ACHN (cell line): ENCODE measurements at places on chromosomes 4 and X.
A peak's percentile ranks its signal among the peaks of the same experiment; 100 is the strongest.

DNA sequence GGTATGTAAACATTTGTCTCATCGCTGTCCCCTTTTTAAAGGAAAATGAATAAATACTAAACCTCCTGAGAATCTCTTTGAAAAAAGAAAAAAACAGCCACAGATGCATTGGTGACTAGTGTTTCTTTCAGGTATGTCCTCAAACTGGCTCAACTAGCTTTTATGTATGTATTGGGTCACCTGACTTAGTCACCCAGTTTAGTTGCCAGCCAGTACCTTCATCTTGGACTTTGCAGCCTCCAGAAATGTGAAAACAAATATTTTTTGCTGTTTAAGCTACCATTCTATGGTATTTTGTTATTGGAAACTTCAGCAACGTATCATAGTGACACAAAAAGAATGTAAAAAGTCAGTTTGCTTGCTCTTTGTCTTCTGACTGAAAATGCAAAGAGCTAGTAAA lies 1263.5 kb downstream of the FAM133A start:
- DNase-seq = no peak

DNA sequence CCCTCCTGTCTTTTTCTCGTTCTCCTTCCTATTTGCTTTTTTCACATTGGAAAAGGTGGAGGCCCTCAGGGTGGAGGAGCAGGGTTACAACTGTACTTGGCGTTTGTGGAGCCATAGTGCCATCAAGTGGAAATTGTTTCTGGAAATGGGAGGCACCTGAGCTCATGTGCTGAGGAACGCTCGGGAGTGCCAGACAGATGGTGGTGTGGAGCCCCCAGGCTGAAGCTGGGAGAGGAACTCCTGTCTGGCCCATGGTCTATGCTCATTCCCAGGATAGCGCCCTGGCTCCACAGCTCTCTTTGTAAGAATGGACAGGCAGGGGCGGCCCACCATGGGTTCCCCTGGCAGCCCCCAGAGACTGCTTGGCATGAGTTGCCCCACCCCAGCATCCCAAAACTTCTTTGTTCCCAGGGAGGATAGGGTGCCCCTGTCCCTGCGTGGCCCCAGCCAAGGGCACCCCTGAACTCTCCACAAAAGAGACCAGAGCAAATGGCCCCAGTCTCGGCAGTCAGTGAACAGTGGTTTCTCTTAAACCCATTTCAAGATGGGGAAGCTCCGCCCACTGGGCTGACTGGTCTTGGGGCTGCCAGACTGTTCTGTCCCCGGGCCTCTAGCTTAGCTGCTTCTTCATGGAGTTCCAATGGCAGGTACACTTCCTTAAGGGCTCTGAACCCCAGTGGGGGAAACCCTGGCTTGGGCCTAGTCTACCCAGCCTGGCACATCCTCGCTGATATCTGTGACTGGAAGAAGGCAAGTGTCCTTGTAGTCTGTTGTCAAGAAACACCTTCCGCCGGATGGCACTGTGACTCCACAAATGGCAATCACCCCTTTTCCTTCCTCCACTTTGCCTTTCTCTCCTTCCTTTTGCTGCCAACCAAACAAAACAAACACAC lies 70.1 kb downstream of the NBDY start:
- DNase-seq = no peak

DNA sequence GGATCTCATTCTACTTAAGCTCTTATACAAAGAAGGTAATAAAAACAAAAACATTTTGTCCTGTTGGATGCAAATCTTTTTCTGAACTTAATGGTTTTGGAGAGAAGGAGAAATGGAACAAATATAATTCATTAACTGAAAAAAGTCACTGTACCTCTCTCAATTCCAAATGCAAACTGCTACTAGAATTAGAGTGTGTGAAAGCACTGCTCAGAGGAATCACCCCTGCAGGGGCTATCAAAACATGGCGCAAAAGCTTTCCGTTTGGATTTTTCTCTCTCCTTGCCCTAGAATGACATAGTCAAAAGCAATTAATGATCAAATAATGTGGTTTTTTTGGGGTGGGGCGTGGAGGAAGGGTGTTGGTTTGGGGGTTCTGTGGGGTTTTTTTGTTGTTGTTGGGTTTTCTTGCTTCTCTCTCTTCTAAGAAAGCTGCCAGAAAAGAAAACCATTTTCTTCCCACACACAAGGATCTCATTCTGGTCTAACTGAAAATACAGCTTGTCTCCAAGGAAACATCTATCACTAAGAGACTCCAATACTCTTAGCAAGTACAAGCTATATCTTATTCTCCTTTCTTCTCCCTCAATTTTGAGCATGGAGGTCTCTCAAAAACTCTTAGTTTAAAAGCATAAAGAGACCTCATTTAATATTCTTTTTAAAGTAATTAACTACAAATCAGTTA lies 41.6 kb downstream of the USP46 start:
- DNase-seq = no peak

DNA sequence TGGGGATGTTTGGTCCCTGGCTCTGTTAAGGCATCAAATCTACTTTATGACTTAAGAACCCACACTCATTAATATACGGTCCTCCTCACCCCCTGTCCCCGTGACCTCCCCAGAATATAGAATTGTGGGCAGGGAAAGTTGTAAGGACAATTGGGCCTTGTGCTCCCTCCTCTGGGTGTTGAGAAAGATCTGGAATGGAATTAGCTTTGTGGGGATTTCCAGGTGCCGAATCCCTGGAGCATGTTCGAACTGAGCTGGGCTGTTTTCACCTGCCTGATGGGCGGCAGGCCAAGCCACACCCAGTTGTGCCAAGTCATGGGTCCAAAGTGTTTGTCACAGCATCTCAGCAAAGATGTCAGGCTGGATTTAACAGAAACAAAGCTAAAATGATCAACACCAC lies 349.3 kb upstream of the KLF3 start:
- DNase-seq = no peak

- no peak for DNase-seq
Observed at GRCh38 chrX:153621949-153622598, 23.1 kb upstream of the CCNQ start.

- no peak for DNase-seq
Observed at GRCh38 chrX:26562156-26562555, 346.2 kb downstream of the MAGEB5 start.

GRCh38 chr4:183080372-183081115 lies 18.5 kb upstream of the WWC2 start:
- DNase-seq = no peak

DNA sequence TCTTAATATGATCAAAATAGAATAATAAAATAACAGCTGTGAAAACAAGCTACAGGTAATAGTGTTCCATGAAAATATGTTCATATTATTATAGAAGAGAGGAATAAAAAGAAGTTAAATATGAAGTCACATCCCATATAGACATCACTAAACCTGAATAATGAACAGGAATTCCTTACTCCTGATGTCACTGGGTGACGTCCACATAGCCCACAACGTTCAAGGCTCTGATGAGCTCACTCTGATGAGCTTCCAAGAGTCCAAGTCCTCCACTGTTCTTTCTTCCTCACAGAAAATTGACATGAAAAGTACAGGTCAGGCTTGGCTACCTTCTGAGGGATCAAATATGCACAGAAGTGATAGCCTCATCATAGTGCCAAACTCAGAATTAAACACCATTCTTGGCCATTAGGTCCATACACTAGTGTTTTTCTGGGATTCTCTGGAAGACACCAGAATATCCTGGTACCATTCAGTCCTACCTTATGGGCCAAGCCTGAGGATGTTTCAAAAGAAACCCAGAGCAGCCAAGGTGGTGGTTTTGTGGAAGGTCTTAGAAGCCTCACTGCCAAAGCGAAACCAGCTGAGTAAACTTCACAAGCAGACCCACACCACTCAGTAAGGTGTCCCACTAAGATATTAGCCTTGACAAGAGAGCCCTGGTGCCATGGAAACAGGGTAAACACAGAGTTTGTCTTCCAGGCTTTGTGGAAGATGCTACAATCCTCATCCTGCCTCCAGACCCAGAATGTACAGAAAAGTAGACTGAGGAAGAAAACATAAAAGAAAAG lies 138.4 kb upstream of the HHIP start:
- DNase-seq = no peak

DNA sequence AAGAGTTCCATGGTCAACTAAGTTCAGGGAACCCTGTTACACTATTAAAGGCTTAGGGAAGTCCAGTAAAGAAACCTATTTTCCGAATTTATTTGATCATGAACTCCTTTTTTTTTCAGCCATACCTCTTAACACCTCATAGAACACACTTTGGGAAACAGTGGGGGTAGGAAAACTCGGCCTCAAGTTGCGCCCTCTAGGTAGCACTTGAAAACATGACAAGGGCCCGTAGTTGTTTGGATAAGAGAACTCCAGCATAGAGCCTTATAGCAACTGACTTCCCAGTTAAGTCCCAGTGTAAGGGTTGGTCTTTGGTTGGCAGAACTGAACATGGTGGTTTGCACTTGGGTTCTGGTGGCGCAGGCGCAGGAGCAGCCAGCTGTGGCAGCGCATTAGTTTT lies 14.4 kb downstream of the OGT start:
- DNase-seq = no peak

- no peak for DNase-seq
Observed at GRCh38 chrX:119753001-119753400, 5.4 kb upstream of the SOWAHD start.

DNA sequence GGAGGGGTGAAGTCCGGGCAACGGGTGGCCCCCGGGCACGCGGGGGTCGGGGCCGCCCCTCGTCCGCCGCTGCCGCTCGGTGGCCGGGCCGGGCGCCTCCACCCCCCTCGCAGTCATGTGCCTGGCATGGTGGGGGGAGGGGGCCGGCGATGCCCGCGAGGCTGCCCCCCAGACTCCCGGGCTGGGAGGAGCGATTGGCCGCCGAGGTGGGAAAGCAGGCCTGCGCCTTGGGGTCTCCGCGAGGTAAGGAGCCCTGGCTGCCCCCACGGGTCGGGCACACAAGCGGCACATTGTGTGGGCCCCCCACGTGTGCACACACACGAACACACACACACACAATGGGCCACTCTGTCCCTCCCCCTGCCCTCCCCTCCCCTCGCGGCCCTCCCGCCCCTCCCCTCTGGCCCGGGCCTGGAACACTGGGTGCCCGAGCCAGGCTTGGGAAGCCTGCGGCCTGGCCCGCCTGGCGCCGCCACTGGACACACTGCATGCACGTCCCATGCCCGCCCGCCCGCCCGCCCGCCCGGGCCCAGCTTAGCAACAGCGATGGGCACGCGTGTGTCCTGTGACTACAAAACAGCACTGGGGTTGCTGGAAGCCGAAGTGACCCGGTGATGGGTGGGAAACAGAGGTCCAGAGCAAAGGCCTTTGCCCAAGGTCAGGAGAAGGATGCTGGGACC lies 1.3 kb downstream of the SLC6A8 start:
- DNase-seq = peak; percentile 39

DNA sequence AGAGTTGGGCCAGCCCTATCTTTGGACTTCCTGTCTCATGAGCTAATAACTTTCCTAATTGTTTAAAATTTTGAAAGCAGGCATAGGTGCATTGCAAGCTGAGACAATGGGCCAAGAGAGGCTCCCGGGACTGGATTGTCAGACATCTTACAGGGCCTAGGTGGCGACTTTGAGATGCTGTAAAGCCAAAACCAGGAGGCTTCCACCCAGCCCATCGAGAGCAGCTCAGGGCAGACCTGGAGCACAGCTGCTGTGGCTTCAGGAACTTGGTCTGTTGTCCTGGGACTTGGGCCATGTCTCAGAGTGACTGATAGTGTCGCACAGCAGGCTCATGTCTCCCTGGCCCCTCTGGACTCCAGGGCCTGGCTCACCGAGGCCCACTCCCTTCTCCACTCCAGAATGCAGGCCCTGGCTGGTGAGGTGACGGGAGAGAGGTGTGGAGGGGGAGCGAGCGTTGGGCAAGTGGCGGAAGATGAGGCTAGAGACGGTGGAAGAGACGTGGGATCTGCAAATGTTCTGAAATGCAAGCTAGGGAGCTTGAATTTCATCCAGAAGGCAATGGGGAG lies 24.1 kb upstream of the MTM1 start:
- no peak for DNase-seq

DNA sequence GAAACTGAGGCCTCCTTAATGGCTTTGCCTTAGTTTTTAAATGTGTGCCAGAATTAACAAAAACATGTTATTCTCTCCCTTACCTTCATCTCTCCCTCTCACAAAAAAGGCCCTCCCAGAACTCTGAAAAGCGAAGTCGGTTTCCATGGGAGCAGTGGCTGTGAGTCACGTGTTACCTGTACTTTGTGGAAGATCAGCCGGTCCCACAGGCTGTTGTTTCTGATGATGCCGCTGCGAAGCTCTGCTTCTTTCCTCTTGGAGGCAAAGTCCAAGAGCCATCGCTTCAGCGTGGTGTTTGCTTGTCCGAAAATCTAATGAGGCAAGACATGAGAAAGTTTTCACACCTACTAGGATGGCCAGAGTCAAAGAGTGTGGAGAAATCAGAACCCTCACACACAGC lies 32.5 kb upstream of the CENPU start:
- DNase-seq = no peak

DNA sequence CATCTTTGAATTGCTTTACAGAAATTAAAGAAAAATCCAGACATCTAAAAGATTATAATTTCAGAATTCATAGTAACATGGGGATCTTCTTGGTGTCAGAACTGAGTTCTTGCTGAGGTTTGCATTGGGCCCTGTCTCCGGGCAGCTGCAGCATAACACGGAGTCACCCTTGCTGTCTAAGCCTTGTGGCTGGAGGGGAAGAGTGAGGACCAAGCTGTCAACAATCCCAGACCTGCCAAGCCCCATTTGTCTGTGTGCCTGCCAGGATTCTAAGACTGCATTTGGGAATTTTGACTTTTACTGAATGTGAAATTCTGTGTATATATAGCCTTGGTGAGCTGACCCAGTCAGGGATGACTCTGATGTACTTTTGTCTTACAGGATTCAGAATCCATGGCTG lies 25.2 kb upstream of the NAP1L5 start:
- no peak for DNase-seq

DNA sequence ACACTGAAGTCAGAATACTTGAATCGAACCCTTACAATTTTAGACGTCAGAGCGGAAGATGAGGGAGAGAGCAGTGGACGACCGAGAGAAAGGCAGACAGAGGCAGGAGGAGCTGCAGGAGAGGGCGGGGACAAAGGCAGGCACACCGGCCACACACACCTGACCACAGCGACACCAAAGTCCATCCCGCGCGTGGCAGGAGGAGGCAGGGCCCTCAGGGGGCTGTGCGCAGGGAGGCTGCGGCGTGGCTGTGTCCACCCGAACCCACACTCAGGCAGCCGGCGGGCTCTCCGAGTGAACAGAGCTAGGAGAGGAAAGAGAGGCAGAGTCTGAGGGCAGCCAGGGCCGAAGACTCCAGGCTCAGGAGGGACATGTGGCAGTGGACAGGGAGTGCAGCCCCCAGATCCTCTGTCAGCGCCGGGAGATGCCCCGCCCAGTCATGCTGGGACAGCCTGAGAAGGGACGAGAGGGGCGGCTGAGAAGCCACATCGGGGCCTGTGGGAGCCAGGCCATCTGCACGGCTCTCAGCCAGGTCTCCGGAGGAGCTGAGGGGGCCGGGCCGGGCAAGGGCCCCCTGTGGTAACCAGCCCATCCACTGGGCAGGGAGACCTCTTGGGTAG lies 20.1 kb downstream of the GAK start:
- DNase-seq = no peak

GRCh38 chr4:169869490-169869889 lies 111.7 kb upstream of the HPF1 start:
- DNase-seq = no peak

DNA sequence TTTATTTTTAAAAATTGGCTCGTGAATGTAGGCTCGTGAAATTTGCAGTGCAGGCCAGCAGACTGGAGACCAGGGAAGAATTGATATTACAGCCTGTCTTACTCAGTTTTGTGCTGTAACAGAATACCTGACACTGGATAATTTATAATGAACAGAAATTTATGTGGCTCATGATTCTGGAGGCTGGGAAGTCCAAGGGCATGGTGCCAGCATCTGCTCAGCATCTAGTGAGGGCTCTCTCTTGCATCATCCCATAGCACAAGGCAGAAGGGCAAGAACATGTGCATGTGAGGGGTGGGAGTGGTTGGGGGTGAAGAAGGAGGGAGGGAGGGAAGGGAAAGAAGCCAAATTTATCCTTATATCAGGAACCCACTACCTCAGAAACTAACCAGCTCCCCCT lies 13.7 kb upstream of the CLTRN start:
- DNase-seq = no peak
